Stimulated activated CD8-positive, alpha-beta memory T cell treated with anti-CD3 and anti-CD28 coated beads, Interleukin-15, amount 100 ng/mL, for 48 hours (primary cell): ENCODE measurements at places on chromosomes 6 and 20.
A peak's percentile ranks its signal among the peaks of the same experiment; 100 is the strongest.

GRCh38 chr6:137853569-137854213 lies 13.4 kb upstream of the TNFAIP3 start:
- DNase-seq = no peak

GRCh38 chr20:11101243-11101642 lies 427.4 kb upstream of the JAG1 start:
- no peak for DNase-seq

DNA sequence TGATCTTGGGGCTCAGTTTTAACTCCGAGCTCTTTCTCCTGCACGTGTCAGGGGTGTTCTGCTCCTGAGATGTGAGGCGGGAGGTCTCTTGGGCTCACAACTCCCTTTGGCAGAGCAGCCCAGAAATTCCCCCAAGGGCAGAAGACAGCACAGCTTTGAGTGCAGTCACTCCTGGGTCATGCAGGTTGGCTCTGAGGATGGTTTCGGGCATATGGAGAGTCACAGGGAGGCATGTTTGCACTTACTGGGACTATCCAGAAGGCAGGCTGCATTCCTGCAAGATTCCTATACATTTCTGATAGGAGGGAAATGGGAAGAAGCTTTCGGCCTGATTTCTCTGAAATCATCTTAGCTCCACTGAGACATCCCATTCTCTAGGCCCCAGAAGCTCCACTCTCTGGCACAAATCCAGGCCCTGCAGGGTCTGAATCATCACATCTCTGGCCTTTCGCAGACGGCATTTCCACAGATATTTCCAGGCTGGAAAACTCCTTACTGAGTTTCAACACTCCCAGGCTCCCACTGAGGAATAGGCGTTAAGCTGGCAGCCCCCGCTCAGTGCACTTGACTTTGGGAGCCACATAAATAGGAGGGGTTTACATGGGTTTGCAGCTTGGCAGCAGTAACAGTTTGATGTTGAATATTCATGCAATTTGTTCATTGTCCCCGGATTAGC lies 39.7 kb downstream of the AGPAT4 start:
- DNase-seq = no peak

- no peak for DNase-seq
These were observed 16.7 kb upstream of the TBC1D20 start for GRCh38 chr20:478949-479429.

DNA sequence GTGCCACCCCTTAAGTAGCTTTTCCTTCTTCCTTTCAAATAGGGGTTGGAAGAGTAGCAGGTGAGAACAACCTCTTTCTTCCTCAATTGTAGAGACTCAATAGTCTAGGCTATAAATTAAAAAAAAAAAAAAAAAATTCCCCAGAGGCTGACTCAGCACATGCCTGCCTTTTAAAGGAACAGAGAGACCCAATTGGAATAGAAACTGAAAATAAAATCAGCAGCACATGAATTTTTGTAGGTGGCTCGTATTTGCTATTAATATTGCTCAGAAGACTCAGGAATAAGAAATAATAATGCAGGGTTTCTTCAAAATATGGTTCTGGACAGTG lies 19.3 kb downstream of the TOP1 start:
- no peak for DNase-seq

- no peak for DNase-seq
These were observed 37.3 kb upstream of the TOP1 start for GRCh38 chr20:40991181-40991889.

DNA sequence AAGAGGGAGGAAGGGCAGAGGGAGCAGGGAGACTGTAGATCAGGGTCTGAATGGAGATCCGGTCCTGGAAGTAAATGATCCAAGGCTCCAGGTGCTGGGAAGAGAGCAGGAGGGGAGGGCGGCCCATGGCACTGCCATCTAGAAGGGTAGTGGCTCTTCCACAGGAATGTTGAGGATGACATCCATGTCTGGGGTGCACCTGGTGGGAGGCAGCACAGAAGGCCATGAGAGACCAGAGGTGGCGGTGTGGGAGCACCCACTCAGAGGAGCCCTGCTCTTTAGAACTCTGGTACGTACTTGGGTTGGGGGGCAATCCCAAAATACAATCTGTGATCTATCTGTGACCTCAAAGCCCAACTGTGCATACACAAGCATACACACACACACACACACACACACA lies 13.5 kb downstream of the DEFB132 start:
- no peak for DNase-seq

GRCh38 chr6:52124126-52125121 lies 37.0 kb upstream of the PKHD1 start:
- no peak for DNase-seq

- DNase-seq = no peak
These were observed 135.3 kb downstream of the ERMARD start for GRCh38 chr6:169886631-169887227.

DNA sequence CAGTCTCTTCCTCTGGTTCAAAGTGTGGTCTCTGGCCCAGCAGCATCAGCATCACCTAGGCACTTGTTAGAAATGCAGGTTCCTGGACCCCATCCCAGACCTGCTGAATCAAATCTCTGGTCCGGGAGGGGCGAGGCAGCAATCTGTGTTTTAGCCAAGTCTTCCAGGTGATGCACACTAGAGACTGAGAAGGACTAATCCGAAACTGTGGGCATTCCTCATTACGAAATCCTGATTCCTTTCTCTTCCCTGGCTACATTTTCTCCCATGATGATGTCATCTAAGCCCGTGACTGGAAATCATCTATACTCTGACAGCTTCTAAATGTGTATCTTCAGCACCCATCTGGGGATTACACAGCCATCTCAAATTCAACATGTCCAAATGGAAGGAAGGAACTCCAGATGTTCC lies 39.7 kb upstream of the PRND start:
- DNase-seq = no peak

DNA sequence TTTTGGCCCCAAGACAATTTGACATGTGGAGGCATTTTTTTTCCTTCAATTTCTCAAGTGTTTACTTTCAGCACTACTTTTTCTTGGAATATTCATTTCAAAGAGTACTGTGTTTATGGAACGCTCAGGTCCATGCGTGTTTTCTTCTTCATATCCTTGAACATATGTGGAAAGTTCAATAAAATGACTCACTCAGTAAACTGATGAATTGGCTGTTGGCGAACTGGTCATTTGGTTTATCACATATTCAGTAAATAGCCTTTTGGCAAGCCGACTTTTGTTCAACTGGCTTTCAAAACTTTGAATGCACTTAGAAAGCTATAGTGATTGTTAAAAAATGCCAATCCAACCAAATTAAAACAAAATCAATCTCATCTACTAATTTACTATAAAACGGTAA lies 964.6 kb upstream of the SLC35B3 start:
- DNase-seq = no peak

DNA sequence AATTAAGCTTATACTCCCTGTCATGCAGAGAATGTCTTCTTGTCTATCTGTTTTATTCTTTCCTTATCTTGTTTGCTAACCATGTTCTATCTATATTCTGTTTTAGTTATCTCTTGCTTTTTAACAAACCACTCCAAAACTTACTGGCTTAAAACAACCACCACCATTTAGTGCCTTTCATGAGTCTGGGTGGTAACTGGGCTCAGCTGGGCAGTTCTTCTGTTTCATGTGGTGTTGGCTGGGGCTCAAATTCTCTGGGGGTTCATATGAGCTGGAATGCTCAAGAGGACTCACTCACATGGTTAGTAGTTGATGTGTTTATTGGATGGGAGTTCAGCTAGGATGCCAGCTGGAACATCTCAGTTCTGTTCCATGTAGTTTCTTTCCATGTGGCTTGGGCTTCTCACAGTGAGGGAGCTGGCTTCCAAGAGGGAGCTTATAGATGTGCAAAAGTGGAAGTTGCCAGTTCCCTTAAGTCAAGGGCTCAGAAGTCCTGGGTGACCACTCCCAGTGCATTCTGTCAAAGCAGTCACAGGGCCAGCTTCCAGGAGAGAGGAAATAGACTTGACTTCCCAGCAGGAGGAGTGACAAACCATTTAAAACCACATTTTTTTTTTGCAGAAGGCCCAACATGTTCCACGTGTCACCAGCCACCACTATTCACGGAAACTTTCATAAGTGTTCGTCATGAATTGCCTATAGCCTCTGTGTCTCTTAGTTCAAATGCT lies 70.4 kb downstream of the PLCB4 start:
- no peak for DNase-seq

DNA sequence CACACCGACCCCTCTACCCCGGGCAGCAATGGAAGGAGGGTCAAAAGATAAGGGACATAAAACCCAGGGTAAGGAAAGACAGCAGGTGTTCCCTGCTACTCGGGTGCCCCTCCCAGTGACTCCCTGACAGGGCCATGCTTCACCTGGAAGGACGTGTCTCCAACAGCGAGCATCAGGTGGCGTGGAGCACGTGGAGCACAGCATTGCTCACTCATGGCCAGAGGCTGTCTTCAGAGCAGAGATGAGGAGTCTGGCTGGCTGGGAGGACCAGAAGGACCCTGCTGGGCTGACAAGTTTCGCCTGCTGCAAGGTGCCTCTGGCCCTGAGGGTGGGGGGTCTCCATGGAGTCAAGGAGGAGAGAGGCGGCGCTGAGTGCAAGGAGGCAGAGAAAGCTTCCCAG lies 15.3 kb upstream of the CDH22 start:
- DNase-seq = no peak

DNA sequence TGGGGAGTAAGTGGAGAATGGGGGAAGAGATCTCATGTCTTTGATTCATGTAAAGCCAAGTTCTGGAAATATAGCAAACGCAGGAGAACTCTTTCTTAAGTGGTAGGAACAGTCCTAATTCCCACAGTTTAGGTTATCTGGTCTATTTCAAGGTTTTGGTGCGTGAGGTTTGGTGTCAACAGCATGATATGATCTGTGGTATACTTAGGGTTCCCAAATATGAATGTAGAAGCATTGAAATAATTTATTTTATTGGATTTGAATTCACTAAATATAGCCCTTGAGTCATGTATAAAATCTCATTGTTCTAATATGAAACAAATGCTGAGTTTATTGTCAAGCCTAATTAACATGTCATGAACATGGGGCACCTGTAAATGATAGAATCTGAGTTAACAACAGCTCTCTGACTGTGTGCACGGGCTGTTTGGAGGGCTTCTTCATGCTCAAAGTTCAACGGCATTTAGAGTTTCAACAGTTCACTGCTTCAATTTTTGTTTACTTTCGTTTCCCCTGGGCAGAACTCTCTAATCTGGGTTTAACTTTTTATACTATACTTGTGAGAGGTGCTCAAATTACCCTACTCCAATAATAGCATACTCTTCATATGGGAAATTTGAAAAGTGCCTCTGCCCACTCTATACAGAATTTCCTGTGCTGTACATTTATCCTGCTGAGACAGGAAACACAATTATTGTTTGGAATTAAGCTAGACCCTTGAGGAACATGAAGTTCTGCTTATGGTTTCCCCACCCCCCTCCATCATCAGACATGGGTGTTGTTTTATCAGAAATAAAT lies 236.3 kb upstream of the ZNF217 start:
- DNase-seq = no peak

DNA sequence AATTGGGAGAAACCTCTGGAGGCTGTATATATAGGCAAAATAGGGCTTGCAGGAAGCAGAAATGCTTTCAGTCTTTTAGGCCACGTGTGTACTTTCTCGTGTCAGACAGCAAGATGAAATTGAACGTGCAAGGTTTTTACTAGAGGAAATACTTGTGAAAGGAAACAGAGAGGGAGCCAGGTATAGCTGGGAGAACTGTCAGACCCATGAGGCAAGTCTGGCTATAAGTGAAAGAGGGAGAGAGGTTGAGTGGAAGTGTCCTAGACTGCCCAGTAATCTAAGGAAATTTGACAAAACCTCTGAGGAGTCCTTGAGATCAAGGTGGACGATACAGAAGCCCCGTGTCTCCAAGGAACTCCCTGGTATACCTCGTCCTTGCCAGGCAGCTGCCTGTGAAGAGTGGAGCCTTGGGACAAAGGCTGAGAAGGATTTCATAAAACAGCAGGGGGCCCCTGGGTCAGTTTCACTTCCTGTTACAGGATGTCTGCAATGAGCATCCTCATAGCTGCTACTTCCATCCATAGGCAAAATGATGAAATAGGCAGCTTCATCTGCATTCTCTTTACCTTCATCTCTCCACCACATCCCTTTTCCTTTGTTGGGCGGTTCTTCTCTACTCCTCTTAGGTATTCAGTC lies 114.4 kb upstream of the MAP3K7 start:
- DNase-seq = no peak

- no peak for DNase-seq
These were observed 291.2 kb downstream of the CDH26 start for GRCh38 chr20:60249436-60249835.

DNA sequence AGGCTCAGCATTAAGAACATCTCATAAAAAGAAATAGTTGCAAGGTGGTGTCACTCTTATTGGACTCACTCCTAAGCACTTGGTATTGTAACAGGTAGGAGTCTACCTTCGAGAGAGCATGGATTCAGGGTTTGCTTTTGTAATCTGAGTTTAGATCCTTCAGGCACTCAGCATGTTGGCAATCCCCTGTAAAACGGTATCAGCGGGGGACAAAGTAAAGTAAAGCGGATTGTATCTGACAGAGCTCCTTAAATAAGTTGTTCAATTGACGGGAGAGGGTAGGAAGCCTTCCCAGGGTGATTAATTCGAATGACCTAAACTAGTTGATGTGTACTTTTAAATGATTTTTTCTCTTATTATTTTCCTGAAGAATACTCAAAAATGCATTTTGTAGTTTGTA lies 869.8 kb upstream of the EPHA7 start:
- no peak for DNase-seq

DNA sequence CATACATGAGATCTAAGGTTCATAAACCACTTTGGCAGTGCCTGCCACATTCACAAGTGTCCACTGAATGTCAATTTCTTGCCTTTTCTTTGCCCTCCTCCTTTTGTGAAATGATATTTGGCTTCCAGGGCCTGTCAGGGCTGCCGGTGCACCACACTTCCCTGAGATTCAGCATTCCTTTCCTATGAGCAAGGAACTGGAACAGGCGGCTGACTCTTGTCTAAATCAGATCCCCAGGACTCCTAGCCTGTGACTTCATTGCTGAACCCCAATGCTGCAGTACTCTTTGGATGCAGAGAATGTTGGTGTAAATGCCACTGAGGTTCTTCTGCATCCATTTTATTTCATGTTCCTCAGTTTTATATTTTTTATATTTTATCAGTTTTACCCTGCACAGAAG lies 172.2 kb downstream of the ARID1B start:
- no peak for DNase-seq

GRCh38 chr20:8020314-8021079 lies 936 bp upstream of the TMX4 start:
- no peak for DNase-seq

GRCh38 chr20:55095745-55096400 lies 620.5 kb downstream of the DOK5 start:
- DNase-seq = no peak

GRCh38 chr6:128403618-128404444 lies 116.6 kb downstream of the PTPRK start:
- no peak for DNase-seq

GRCh38 chr20:40771848-40772511 lies 82.9 kb upstream of the MAFB start:
- no peak for DNase-seq

DNA sequence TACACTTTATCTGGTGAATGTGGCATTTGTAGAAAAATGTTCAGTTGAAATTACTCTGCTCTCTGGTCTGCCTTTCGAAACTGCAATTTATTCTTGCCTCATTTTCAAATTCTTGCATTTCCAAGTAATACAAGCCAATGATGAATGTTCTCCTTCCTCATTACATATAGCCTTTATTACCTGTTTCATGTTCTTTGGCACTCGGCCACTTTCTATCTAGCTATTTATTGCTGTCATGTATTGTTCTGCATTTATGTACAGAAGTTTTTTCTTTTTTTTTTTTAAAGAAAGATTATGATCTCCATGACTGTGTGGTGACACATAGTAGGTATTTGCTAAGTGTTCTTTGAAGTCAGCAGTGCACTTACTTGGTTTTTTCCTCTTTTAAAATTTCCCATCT lies 261.4 kb downstream of the ZFAND3 start:
- DNase-seq = no peak

- peak; percentile 82 for DNase-seq
These were observed 10.7 kb downstream of the TUBB start for GRCh38 chr6:30730601-30731435.
